GOT3 (cell line): ENCODE measurements at places on chromosomes 16 and 17.

GRCh38 chr17:80393241-80393890 is 21.6 kb upstream of the ENDOV start:
- no peak for DNase-seq

GRCh38 chr17:78976907-78977680 is 2.6 kb downstream of the LGALS3BP start:
- no peak for DNase-seq

DNA sequence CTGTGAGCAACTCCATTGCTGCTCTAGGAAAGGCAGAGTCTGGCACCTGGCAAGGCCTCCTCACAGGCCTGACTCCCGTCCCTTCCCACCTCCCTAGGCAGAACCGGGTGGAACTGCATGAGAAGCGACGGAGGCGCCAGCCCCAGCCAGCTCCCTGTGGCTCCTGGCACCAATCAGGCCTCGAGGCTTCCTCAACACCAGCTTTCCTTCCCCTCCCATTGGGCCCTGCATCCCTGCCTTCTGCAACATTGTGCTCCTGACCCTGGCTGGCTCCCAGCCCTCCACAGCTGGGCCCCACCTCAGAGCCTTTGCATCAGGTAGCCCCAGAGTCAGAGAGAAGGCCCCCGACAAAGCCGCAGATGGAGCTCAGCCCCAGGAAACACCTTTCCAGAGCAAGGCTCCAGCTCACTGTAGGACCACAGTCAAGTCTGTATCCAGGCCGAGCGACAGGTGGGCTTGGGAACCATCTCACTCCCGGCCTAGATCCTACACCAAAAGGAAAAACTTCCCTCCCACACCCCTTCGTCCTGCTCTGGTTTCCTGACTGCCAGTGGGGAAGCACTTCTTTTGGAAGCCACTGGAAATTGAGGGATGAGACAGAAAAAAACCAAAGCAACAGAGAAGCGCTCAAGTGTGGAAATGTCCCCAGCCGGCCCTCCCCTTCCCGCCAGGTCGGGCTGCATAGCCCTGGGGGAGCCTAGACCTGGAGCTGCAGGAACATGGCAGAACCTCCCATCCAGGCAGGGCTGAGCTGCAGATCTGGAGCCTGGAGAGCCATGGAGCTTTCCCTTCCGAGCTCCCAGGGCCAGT is 31.0 kb downstream of the LRRC75A start:
- no peak for DNase-seq

DNA sequence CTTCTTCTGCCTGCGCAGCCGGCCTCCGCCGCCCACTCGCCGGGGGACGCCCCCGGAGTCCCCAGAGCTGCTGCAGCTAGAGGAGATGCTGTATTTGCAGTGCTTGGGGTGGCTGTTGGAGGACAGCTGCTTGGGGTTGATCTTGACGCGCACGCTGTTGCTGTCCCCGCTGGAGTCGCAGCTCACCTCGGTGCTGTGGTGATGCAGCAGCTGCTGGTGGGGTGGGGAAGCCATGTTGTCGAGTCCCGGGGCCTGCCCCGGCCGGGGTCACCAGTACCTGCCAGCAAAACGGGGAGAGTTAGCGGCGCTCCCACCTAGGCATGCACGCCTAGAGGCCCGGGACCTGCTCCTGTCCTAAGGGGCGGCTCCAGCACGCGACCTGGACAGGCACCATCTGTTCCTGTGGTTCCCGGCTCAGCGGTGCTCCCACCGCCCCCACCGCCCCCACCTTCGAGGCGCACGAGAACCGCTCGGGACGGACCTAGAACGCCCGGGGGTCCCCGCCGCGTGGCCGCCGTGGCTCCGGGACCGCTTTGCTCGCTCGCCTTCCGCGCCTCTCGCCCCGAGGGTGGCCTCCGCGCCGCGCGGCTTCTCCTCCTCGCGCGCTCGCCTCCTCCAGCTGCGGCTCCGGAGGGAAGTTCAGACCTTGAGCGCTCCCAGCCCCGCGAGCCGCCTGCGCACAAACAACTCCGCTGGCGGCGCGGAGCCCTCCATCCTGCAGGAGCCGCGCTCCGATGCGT is 863 bp downstream of the ADCY9 start:
- no peak for DNase-seq

DNA sequence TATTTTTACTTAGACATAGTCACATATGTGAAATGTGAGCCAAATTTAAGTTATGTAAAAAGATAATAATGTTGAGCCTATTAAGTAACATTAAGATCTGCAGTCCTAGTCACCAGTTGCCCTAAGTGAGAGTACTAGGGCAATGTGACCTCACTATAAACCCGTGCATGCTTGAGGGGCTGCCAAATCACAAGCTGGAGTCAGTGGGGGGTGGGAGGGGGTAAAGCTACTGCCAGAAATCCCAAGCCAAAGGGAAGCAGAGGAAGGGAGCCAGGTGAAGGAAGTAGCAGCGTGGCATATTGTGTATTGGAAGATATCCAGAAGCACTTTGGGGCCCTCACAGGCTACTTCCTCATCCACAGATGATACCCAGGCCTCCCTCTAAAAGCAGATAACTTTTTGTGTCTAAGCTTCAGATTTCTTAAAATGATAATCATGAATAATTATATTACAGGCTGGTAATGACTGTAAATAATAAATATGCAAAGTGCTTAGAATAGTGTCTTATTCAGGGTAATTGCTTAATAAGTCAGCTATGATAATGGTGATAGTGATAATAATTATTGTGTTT is 134.1 kb downstream of the CA10 start:
- no peak for DNase-seq

DNA sequence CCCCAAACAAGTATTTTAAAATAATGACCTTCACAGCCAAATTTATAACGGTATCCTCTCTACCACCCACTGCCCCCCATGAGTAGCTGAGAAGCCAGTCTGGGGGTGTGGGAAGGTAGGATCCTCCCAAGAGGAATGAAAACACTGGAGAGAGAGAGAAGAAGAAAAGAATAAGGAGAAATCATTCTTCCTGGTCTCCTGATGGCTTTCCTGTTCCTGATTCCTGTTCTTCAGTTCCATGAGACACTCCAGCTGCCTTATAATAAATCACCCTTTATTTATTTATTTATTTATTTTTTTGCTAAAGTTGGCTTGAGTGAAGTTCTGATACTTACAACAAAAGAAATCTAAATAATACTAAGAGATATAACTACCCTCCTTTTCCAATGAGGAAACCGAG is 56.4 kb upstream of the FAM20A start:
- no peak for DNase-seq

GRCh38 chr16:2337431-2338296 is 2.9 kb downstream of the ABCA3 start:
- no peak for DNase-seq

DNA sequence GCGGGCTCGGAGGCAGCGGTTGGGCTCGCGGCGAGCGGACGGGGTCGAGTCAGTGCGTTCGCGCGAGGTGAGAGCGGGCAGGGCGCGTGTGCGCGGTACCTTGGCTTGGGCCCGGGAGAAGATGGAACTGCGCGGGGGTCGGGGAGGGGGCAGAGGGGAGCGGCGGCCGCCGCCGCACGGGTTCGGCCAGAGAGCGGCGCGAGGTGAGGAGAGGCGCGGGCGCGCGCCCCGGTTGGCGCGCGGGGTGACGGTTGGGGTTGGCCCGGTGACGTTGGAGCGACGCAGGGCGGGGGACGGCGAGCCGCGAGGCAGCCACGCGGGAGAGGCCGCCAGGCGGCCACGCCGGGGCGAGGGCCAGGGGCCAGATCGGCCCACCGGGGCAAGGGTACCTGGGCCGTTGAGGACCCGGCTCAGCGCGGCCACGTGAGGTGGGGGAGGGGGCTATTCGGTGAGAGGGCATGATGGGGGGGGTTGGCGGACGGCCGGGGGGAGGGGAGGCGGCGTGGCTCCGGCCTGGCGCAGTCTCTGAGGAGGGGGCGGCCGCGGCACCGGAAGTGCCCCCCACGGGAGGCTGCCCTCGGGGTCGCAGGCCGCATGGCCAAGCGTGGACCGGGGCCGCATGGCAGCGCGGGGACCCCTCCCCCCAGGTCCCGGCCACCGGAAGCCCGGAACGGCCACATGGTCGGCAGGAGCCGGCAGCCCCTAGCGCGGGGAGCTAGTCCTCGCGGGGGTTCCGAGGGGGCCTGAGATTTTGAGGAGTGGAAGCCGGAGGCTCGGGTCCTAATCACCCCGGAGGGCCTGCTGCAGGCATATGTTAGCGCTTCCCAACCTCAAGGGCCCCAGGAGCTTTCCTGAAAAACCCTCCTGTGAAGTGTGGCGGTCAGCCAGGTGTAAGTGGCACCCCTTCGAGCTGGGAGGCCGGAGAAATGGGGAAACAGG is 527 bp downstream of the EIF5A start:
- no peak for DNase-seq

- DNase-seq, result no peak
Measured at GRCh38 chr16:89035669-89036570, 57.7 kb upstream of the ACSF3 start.

GRCh38 chr17:30236766-30237165 is 1.3 kb upstream of the SLC6A4 start:
- DNase-seq, result no peak

GRCh38 chr16:65574326-65574966 is 452.6 kb upstream of the CDH11 start:
- no peak for DNase-seq

DNA sequence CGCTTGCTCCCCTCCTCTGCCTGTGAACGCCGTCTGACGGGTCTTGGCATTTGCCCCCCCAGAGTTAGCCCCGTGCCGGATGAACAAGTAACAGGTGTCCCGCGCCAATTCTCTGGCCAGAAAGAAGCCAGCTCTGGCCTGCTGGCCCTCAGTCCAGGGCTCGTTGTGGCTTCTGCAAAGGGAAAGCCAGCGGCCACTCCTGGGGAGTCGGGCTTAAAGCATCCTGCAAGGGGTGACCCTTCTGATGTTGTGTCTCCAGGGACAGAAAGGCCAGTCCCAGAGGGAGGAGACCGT is 18.4 kb upstream of the OSGIN1 start:
- no peak for DNase-seq

DNA sequence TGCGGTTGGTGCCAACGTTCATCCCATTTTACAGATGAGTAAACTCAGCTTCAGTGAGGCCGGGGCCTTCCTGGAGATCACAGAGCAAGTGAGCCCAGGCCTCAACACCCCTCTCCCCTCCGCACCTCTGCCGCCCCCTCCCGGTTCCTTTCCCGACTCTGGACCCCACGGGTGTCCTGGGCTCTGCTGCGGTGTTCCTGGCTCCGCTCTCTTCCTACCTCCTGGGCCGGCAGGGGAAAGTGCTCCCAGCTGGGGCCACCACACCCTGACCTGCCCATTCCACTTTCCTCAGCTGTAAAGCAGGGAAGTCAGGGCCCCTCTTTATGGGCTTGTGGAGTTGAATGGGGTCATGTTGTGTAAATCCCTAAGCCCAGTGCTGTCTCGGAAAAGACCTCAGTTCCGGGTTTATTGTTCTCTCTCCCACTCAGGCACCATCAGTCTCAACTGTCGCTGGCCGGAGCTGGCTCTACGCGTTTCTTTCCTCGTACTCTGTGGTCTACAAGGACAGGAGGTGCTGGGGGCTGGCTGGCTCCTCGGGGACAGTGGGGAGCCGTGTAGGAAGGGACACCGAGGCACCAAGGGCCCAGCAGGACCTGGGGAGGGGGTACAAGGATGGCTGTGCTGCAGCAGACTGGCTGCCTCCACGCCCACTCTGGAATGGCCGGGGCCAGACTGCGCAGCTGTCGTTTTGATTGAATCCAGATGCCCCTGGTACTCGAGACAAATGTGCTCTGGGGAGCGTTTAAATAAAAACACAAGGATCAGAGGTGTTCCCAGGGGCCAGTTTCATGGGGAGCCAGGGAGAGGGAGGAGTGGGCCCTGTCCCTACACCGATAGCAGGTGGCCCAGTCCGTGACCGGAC is 21.7 kb upstream of the ACSF3 start:
- DNase-seq, result no peak

DNA sequence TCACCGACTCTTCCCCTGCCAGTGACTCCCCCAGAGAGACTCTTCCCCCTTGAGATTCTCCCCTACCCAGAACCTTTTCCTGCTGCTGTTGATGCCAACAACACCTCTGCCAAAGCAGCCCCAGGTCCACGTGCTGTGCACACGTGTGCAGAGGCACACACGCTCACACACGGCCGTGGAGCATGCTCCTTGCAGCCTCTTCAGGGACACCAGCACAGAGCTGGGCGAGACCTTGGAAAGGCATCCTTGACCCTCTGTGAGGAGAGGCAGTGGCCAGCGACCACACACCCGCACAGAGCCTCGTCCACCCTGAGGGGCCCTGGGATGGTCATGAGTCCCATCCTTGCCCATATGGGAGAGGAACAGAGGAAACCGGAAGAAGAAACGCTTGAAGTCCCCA is 181.9 kb downstream of the RBFOX3 start:
- DNase-seq, result no peak

DNA sequence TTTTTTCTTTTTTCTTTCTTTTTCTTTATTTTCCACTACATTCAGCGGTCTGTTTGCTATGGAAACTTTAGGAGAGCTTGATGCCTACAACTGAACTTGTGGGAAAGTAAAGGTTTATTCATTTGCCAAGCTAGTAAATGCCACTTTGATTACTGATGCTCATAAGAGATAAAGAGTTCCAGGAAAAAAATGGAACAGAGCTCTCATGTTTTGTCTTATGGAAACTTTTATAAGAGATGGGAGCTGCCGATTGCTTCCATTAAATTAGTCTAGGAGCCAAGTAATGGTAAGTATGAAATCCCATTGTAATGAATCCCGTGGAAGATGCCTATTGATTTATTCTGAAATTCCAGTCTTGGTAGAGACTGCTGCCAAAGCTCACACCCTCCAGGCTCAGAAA is 7.1 kb downstream of the ANKFN1 start:
- no peak for DNase-seq

DNA sequence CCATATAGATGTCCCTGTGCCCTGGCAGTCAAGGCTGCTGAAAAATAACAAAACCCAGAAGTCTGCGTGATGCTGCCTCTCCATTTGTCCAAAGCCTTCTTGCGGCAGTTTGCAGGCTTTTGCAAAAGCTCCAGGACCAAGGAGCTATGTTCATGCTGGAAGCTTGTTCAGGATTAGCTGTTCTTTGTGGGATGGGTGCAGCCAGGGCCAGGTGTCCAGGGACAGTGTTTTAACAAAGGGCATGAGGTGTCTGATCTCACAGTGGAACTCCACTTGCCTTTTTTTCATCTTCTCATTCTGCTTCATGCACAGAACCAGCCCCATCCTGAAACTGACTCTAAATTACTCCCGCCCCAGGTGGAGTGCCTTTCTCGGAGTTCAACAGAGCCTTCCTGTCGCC is 31.7 kb upstream of the STH start:
- no peak for DNase-seq

GRCh38 chr17:30173649-30174048 is 57.0 kb downstream of the NSRP1 start:
- no peak for DNase-seq

GRCh38 chr16:2039274-2040031 is 8.2 kb downstream of the NTHL1 start:
- DNase-seq, result no peak

- peak; percentile 31 for DNase-seq
Measured at GRCh38 chr16:75265911-75266701, 14.7 kb upstream of the BCAR1 start.
